Naive thymus-derived CD4-positive, alpha-beta T cell (primary cell): ENCODE measurements at places on chromosomes 11 and 22.

- no peak for DNase-seq
Measured at GRCh38 chr11:110081462-110082376, 11.5 kb upstream of the ZC3H12C start.

DNA sequence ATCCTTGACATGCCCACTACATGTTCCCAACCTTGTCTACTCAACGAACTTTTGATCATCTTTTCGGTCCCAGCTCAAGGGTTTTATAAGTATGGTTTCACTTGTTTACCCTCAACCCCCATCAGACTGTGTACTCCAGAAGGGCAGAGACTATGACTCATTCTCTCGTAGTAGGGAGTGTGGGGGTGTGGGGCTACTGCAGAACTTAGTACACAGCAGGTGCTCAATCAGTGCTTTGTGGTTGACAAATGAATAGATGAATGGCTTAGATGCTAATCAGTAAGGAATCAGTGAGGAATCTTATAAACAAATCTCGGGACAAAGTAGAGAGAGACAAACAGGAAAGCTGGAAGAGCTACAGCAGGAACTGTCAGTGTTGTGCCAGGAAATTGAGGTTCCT lies 151.7 kb upstream of the PLET1 start:
- no peak for DNase-seq

DNA sequence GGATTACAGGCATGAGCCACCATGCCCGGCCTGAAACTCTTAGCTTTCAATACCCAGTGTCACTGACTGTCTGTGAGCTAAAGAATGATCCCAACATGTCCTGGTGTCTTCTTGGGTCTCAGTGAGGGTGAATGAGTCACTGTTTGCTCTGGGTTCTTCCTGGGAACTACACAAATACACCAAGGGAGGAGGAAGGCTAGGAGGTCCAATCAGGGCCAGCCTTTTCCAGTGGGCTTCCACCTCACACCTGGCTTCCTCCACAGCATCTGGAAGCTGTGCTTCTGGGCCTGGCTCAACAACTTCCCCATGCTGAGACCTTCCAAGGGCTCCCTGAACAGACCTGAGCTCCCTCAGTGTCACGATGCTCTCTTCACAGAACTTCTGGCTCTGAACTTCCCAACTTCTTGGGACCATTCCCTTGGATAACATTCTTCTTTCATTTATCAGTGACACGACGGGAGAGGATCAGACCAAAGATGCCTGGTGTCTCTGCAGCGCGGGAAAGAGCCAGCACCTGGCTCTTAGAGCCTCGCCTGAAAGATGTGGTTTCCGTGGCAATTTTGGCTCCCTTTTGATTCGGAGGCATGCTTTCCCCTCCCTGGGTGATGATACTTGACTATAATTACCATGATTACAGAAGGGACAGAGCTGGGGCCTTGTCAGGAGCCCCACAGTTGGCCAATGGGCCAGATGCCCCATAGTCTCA lies 22.3 kb upstream of the CHRM4 start:
- DNase-seq = no peak

GRCh38 chr11:69368119-69368880 lies 74.3 kb downstream of the MYEOV start:
- no peak for DNase-seq

- DNase-seq = no peak
Measured at GRCh38 chr22:35761037-35761436, 43.4 kb downstream of the APOL5 start.

GRCh38 chr11:66331542-66332370 lies 4.5 kb downstream of the RIN1 start:
- no peak for DNase-seq

DNA sequence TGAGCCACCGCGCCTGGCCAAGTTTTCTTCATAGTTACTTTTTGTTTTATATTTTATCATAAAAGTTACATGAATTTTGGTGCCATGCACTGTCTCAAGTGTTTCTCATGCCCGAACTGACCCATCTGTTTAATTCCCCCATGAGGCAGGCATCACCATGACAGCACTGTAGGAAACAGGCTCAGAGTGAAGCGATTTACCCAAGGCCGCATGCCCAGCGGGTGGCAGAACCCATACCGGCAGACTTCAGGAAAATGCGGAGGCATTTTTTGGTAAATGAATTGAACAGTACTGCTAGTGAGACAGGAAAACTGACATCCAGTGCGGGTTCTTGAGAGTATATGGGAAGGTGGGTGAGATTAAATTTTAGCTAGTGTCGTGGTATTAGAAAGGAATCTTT lies 19.0 kb downstream of the CECR2 start:
- DNase-seq = no peak

- no peak for DNase-seq
Measured at GRCh38 chr11:93817426-93818348, 32.7 kb downstream of the VSTM5 start.

GRCh38 chr11:75450826-75451821 lies 18.1 kb upstream of the KLHL35 start:
- no peak for DNase-seq

DNA sequence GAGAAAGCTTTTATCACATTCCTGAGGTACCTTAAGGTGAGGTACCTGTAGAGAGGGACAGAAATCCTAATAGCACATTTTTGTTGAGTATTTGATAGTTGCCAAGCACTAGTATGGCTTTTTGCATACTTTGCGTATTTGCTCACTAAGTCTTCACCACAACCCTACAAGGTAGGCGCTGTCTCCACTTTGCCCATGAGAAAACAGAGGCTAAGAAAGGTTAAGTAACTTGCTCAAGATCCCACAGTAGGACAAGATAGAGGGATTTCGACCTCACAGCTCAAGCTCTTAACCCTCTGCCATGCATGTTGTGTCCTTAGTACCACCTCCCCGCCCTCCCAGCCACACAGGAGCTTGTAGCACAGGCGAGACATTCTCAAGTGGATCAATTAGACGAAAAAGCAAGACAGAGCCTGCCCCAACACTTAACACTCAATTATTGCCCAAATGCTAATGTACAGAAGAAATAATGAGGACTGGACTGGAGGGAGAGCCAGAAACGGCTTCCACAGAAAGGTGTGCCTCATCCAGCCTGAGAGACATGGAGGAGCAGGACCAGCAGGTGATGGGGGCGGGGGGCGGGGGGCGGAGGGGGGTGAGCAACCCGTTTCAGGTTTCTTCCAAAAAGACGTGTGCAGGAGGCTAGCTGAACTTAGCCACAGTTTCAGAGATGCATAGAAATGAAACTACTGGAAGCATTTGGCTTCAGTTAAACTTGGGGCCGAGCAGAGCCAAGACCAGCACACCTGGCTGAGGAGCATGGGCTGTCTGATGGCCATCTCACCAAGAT lies 26.7 kb upstream of the CD44 start:
- DNase-seq = no peak

- DNase-seq = no peak
Measured at GRCh38 chr22:50697667-50698506, 25.3 kb downstream of the SHANK3 start.

- no peak for DNase-seq
Measured at GRCh38 chr11:108536783-108537182, 38.6 kb upstream of the POGLUT3 start.

GRCh38 chr11:13220148-13220547 lies 57.4 kb upstream of the BMAL1 start:
- DNase-seq = no peak

GRCh38 chr11:43837879-43838278 lies 42.8 kb upstream of the ALKBH3 start:
- DNase-seq = no peak

DNA sequence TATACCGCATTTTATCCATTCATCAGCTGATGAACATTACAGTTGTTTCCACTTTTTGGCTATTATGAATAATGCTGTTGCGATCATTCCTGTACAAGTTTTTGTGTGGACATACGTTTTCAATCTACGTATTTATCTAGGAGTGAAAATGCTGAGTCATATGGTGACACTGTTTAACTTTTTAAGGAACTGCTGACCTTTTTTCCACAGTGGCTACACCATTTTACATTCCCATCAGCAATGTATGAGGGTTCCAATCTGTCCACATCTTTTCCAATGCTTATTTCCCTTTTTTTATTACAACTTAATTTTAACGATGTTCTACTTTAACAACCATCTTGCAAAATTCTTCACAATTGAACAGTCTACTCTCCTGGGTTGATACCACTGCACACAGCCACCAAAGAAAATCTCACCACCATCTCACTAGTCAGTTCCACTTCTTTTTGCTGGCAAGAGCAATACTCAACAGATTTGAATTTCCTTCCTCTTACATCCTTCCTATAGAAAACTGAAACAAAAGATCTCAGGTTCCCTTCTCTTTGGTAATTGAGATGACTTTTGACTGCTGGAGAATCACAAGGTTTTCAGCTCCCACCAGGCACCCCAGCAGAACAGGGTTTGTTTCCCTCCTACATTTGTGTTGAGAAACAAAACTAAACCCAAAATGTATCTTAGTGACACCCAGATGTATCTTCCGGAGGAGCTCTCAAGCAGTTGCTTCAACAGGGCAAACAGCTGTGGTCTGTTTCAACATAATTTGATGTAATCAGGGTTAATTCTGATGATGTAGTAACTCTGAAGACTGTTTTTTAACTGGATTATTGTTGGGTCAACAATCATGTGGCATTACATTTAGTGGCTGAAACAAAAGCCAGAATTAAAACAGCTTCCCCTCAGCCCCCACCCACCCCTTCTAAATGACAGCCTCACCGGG lies 7.0 kb upstream of the GAB2 start:
- no peak for DNase-seq

DNA sequence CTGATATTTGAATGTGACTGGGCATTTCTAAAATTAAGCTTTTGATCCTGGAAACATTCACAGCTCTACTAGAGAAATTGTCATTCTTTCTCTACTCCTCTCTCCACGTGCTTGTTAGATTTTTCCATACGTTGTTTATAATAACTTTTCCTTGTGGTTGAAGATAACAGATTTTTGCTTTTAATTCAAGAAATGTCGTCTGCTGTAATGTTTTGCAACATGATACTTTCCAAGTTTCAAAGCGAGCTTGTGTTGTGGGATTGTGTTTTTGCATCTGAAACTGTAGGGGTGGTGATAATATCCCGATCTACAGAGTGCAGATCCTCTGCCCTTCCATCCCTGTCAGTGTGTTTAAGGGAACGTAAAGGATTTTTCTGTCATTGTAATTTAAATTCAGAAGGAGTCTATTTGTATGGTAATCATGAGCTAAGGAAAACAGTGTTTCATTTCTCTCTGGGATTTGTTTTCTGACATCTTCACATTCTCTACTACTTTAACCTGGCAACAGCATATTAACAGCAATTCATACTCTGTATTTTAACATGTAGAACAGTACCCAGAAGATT lies 321.4 kb downstream of the FAT3 start:
- DNase-seq = no peak

DNA sequence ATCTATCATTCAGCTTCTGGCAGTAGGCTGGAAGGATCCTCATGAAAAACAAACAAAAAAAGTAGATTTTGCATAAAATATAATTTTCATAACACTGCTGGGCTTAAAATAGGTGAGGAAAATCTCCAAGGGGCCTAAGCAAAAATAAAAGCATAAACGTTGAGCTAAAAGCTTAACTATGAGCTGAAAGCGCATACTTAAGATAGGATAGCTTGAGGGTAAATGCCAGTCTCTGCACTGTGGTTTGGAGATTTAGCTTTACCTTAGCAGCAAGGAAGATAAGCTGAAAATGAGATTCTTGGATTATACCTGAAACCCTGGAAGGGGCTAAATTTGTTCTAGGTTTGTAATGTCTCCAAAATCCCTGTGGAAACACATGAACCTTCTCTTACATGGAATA lies 183.7 kb downstream of the GUCY1A2 start:
- no peak for DNase-seq

DNA sequence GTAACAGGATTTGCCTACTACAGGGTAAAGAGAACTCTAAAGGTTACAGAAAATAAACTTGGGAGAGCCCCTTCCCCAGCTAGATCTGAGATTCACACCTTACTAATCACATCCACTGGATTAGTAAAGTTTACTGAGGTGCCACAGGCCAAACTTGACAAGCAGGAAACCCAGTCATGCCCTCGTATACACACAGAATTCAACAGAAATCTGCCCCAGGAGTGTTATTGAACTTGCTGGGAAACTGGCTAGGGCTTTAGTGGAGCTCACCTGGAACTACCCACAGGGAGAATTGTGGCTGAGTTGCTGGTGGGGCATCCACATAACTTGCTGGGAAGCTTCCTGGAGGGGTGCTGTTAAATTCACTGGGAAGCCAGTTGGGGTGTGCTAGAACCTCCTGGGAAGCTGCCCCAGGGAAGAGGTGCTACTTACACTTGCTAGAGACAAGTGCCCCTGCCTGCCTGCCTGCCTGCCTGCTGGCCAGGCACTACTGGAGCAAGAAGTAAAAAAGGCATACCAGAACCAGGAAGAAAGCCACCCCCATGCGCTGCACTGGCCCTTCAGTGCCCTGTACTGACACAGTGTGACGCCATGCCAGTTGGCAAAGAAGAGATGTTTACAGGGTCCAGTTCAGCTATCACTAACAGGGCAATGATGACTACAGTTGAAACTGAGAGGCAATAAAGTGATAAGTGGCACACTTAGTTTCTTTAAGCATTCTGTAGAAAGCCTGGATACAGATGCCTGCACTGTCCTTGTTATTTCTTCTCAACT lies 106.5 kb downstream of the ALX4 start:
- DNase-seq = no peak

GRCh38 chr22:26321469-26321913 lies 107.6 kb upstream of the ASPHD2 start:
- no peak for DNase-seq

DNA sequence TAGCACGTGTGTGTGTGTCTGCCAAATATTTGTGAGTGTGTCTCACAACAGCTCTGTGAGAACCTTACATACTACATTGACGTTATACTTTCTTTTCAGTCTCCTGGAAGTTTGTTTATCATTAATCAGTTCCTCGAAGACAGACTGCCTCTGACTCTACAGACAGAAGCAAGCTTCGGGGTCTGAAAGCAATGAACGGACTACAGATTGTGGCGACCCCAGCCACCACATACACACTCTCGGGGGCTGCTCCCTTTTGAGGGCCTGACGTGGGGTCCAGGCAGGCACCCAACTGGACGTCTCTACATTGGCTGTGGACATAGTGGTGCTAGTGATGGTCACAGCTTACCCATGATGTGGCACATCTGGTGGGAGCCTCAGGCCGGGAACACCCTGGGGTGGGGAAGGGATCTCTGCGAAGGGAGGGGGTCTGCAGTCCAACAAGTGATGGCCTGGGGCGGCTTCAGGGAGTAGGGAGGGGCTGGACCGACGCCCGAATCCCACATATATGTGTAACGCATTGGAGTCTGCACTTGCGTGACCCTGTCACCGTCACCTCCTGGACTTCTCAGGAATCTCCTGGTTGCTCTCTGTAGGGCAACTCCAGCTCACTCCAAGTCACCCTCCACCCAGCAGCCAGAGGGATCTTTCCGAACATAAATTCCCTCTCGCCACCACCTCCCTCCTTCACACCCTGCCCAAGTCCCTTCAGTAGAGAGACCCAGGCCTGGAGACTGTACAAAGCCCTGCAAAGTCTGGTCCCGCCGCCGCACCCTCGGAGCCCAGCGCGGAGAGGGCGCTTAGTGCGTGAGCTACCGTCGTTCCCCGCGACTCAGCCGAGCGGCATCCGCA lies 30.4 kb upstream of the TRIM29 start:
- no peak for DNase-seq

GRCh38 chr11:67415501-67416304 lies at the start of gene CARNS1:
Gene CARNS1, plus strand, starts transcription at chr11:67415678. Its CDS starts 522 bp downstream, at chr11:67416200.
- no peak for DNase-seq
